ENCODE measurements at places on chromosomes 2 and 18.
A peak's percentile ranks its signal among the peaks of the same experiment; 100 is the strongest.

DNA sequence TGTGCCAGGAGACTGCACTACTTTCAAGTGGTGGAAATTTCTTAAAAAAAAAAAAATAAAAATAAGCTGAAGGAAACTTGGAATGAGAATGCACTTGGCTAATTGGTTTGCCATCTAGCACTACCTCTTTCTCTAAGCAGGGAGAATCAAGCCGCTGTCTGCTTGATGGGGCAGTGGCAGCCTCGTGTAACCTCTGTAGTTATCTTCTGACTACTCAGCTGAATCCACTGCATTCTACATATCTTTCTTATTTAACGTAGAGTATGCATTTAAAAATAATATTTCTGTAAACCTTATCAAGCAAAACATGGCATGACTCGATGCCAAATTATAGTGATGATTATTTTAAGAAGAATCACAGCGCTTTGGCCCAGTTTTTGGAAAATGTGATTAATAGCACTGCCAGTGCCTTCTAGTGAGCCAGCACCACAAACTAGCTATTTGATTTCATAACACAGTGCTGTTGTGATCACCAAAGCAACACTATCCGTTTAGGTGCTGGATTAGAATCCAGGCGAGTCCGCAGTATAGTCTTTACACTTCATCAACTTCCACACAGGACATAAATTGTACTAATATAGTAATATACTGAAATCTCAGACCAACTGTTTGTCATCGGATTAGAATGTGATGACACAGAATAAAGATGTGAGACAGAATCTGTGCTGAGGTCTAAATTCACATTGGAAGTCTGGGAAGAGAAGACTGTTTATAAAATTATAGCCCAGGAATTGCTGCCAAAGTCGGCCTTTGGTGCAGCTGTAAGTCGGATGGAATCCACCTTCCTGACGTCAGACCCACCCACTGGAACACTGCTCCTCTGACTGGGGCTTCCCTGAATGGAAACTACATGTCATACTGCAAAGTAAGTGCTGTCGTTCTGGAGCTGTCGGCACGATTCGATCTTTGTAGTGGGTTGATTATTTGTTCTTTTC lies 136.5 kb upstream of the ETAA1 start:
- DNase-seq, result no peak

GRCh38 chr2:237156031-237156856 lies 70.6 kb downstream of the COPS8 start:
- DNase-seq, result peak; percentile 26

- DNase-seq, result no peak
Measured at GRCh38 chr2:222483513-222484039, 59.2 kb downstream of the SGPP2 start.

DNA sequence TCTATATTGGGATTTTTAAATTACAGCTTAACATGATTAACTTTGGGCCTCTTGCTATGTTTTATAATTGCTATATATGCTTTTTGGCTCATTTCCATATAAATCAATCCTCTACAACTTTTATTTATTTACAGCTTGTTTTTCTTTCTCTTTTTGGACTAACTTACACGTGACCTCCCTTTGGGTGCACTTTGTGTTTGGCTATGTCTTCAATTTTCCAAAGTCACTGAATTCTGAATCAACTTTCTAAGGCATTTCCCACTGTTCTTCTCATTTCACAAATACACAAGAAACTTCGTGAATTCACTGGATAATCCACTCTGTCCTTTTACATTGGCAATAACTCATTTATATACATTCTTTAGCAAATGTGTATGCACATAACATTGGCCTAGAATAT lies 5.4 kb upstream of the CPS1 start:
- DNase-seq, result no peak

DNA sequence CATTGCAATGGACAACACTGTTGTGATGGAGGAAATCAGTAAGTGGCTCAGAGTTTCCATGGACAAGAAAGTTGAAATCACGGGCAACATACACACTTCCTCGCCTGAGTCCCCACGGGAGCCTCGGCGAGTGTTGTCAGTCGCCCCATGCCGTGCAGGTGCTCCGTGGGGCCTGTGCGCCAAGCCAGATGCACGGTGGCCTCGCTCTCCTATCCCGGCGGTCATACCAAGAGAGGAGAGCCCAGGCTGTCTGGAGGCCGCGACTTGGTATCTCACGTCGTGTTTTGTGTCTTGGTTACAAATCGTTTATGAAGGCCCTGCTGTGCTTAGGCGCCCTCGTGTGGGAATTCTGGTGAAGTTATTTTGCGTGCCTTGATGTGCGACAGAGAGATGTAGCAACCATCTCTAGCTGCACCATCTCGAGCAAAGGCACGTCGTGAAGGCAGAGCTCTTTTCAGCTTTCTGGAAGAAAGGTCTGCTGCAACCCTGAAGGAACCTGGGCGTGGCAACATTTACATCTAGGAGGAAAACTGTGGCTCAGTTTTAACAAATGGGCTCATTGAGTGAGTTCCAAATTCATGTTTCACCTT lies 21.8 kb downstream of the ATG4B start:
- peak; percentile 54 for DNase-seq
